NCI-H2227 treated with DMSO at 0.1 percent for 48 hours (cell line): ENCODE measurements at places on chromosomes 13 and 19.

DNA sequence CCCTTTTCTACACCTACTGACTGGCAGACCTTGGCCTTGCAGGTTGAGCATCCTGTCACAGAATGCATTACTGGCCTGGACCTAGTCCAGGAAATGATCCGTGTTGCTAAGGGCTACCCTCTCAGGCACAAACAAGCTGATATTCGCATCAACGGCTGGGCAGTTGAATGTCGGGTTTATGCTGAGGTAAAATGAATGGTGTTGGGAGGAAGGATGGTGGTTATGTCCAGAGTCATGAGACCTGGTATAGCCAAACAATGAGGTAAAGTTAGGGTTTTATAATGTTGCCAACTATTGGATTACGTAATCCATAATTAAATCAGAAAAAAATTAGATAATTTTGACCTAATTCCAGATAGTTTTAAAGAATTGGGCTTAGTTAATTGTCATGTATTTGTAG lies 212.5 kb downstream of the PCCA start:
- DNase-seq = peak; percentile 52

DNA sequence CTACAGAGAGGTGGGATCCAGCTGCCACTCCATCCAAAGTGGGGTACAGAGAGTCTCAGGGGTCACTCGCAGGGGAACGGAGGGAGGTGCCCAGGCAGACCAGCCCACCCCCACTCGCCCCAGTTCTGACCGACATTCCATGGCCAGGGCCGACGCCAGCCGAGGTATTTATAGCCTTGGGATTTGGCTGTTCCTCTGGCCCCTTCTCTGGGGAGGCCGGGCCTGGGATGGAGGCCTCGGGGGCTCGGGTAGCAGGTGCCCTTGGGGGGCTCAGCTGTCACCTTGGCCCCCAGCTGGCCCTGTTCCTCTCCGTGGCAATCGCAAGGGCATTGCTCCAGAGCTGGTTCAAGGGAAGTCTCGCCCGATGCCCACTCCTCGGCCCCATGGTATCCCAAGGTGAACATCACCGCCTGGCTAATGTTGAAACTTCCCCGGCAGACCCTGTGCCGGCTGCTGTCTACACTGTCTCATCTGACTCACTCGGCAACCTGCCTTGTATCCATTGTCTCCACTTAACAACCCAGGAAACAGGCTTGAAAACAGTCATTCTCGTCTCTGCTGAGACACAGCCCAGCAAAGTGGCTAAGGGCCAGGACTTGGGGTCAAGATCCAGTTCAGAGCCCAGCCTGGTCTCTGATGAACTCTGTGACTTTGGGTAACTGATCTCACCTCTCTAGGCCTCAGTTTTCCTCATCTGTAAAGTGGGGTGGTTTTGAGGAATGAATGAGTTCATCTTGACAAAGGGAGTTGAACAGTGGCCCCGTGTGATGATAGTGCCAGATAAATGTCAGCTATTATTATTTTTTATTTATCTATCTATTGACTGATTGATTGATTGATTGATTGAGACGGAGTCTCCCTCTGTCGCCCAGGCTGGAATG lies 9.7 kb downstream of the PRKACA start:
- no peak for DNase-seq

GRCh38 chr13:41244556-41244955 lies 18.8 kb downstream of the MTRF1 start:
- DNase-seq = no peak

DNA sequence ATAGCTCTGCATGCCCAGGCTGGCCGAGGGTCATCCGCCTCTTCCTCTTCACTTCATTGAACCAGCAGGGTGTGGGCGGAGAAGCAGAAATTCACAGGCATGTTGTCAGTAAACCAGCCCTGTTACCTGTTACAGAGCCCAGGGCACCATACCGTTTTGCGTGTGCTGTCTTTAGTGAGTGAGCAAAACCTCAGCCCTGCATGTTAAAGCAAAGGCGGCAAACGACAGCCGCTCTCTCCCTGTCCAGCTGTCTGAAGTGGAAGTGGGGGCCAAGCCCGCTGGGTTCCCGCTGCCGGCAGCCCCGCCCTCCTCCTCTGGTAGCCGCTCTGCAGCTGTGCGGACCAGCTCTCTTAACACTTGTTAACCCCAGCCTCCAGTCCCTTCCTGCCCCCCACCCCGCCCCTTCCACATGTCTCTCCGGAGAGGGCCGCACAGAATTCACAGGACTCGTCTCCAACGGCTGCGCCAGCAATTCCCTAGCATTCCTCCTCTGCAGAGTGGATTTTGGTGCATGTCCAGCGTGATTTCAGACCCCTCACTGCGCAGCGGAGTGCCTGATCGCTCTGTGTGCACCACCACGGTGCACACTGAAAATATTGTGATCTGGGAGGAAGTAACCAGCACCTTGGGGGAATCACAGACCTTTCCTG lies 12.7 kb downstream of the KLHL26 start:
- peak; percentile 22 for DNase-seq

- no peak for DNase-seq
Measured at GRCh38 chr13:47337781-47338507, 441.1 kb upstream of the HTR2A start.

DNA sequence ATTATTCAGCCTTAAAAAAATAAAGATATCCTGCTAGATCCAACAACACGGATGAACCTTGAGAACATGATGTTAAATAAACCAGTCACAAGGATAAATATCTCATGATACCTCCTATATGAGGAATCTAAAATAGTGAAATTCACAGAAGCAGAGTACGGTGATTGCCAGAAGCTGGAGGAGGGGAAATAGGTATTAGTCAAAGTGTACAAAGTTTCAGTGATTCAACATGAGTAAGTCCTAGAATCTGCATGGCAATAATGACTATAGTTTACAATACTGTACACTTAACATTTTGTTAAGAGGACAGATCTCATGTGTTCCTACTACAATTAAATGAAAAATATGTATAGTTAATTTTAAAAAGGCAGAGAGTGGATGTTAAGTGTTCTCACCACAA lies 206.6 kb upstream of the SLC10A2 start:
- no peak for DNase-seq

DNA sequence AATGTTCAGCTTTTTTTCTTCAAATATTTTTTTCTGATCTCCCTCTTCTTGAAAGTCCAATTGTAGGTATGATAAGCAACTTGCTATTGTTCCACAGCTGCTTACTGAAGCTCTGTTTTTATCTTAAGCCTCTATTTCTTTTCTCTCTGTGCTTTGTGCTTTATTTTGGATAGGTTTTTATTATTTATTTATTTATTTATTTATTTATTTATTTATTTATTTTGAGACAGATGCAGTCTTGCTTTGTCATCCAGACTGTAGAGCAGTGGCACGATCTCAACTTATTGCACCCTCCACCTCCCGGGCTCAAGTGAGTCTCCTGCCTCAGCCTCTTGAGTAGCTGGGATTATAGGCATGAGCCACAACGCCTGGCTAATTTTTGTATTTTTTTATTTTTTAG lies 199.4 kb downstream of the KLF12 start:
- no peak for DNase-seq

DNA sequence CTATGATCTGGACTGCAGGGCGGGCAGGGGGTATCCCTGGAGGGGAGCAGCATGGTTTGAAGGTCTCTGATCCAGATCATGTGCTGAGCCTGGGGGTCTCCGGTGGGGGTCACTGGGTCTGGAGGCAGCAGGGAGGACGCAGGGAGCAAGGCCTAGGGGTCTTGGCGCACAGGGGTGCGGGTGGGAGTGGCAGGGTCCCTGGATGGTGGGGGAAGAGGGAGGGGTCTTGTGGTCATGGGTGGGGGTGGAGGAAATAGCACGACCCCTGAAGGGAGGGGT lies 1.9 kb downstream of the BTBD2 start:
- no peak for DNase-seq

GRCh38 chr13:104875038-104875754 lies 1660.3 kb downstream of the EFNB2 start:
- no peak for DNase-seq

DNA sequence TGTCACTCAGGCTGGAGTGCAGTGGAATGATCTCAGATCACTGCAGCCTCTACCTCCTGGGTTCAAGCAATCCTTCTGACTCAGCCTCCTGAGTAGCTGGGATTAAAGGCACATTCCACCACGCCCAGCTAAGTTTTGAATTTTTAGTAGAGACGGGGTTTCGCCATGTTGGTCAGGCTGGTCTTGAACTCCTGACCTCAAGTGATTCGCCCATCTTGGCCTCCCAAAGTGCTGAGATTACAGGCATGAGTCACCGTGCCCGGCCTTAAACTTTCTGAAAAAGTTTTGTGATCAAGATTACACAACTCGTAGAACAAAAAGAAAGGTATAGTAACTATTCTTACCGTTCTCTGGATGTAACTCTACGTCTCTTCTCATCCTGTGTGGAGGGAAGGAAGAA lies 21.2 kb downstream of the DNMT1 start:
- no peak for DNase-seq

DNA sequence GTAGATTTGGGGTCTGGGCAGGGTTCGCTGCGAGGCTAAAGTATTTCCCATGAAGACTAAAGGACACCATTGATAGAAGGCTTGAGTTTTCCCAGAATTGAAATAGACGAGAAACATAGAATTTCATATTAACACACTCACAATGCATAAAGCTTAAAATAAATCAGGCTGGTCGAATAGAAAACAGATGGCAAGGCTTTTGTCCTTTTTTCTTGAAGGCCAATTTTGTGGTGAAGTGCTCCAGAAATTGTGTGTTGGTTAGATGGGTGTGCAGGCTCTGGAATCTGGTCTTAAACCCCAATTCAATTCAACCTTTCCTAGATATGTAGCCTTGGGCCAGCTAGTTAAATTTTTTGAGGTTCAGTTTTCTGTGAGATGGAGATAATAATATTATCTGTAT lies 56.9 kb upstream of the LRCH1 start:
- no peak for DNase-seq

DNA sequence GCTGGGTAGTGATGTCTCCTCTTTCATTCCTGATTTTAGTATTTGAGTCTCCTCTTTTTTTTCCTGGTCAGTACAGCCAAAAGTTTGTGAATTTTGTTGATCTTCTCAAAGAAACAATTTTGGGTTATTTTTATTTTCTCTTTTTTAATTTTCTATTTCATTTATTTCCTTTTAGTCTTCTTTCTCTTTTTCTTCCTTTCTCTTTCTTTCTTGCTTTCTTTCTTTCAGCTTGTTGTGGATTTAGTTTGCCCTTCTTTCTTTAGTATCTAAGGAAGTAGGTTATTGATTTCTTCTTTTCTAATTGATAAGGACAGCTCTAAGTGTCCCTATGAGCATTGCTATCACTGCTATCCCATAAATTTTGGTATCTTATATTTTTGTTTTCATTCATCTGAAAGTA lies 13.8 kb downstream of the IPO5 start:
- no peak for DNase-seq

DNA sequence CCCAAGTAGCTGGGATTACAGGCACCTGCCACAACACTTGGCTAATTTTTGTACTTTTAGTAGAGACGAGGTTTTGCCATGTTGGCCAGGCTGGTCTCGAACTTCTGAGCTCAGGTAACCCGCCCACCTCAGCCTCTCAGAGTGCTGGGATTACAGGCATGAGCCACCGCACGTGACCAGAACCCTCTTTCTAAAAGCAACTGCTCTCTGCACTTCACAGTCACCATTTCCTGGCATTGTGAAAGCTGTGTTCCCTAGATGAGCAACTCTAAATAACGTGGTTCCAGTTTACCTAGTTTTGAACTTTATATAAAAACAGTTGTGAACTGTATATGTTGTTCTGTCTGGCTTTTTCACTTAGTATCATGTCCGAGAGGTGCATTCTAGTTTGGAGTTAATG lies 152.9 kb downstream of the SIPA1L3 start:
- DNase-seq = no peak

DNA sequence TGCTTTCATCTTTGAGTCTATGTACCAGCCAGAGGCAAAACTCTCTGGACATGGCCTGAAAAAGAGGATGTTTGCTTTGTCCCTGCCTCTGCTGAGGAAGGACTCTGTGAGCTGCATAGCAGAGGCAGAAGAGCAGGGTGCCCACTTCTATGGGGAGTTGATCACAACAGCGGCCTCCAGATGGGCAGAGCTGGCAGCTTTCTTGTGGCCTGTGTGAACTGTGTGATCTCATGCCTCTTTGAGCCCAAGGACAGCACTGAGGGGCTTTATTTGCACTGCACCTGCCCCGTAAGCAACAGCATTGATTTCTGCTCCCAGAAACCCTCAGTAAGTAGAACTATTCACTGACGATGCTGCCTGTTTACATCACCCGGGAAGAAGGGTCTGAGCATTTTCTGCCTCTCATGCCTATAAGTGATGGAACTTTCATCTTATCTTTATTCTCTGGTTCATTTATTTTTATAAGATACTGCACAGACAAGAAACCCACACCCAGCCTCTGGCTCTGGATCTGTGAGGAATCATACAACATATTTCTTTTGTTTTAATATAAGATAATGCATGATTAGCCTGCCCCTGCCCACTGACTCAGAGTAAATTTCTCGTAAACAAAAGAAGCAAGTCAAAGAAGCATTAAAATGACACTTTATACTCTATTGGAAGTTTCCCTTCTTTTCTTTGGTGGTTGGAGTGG lies 244.2 kb upstream of the SOX21 start:
- DNase-seq = no peak

DNA sequence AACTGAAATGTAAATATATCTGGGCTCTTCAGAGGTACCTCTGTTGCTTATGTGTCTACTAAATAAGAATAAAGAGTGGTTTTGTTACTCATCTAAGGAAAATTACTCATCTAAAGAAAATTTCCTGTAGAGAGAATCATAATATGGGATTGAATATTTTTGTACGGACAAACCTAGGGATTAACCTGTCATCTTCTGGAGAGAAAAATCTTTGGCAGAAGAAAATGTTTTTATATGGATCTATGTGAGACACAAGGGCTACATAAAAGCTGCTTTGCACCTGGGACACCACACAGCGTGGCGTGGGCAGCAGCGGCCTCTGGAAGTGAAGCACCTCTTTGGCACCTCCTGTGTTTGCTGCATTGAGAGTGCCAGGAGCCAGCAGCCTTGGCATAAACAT lies 242.9 kb upstream of the DACH1 start:
- no peak for DNase-seq

GRCh38 chr13:44287958-44288357 lies 85.7 kb upstream of the SERP2 start:
- DNase-seq = no peak

DNA sequence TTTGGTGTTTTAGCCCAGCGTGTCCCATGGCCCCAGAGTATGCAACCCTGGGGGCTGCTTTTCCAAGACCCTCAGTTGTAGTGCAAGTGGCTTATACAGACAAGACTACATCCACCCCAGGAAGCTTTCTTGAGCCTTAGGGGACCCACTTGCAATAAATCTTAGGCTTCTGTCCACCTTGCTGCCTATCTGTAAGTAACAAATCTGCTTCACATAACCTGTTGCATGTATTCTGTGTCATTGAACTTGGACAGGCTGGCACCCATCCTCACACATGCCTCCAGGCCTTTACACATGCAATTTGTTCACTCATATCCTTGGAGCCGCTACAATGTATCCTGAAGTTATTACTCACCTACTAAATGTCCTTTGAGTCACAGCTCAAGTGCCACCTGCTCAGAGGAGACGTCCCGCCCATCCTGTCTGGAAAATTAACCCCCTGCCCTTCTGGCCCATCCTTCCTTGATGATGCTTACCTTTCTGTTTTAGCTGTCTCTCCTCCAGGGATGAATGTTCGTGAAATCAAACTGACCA lies 101.2 kb downstream of the ZNF536 start:
- DNase-seq = no peak

GRCh38 chr13:42394361-42394708 lies 122.4 kb downstream of the AKAP11 start:
- no peak for DNase-seq

- DNase-seq = no peak
Measured at GRCh38 chr13:74062933-74063332, 71.3 kb downstream of the KLF12 start.

GRCh38 chr19:17074634-17075034 lies 618 bp downstream of the HAUS8 start:
- no peak for DNase-seq
